ENCODE measurements at places on chromosomes 5 and 9. TPM values are rescaled to one million over a fixed set of nuclear protein-coding genes. Genes with fewer than 3 reads are reported as not detected.

The PTTG1 gene
- 76.9 TPM for polyA plus RNA-seq

The ADGRV1 gene
- 11.7 TPM for polyA plus RNA-seq

The NCBP1 gene
- 39.9 TPM for polyA plus RNA-seq

The CHSY3 gene
- 3.0 TPM for polyA plus RNA-seq

The SOHLH1 gene
- polyA plus RNA-seq = not detected

The NDOR1 gene
- 7.0 TPM for polyA plus RNA-seq

The CCNJL gene
- 6.9 TPM for polyA plus RNA-seq

The RORB gene
- 0.25 TPM for polyA plus RNA-seq

The GFI1B gene
- polyA plus RNA-seq = 1.0 TPM

The CCDC183 gene
- polyA plus RNA-seq = 4.3 TPM

The LCN2 gene
- polyA plus RNA-seq = 1.1 TPM

The TPPP gene
- 4.1 TPM for polyA plus RNA-seq

The FAM221B gene
- 0.08 TPM for polyA plus RNA-seq

The FAM174A gene
- polyA plus RNA-seq = 24.7 TPM

The BTNL9 gene
- 5.8 TPM for polyA plus RNA-seq

The INSL4 gene
- not detected for polyA plus RNA-seq

The PCDHGA4 gene
- polyA plus RNA-seq = 2.1 TPM

The SLC1A1 gene
- 22.7 TPM for polyA plus RNA-seq

The CWC27 gene
- 35.7 TPM for polyA plus RNA-seq
